Esophagus squamous epithelium (tissue), 5 donors: ENCODE measurements at places on chromosomes 12 and 14. TPM values are rescaled to one million over a fixed set of nuclear protein-coding genes. Genes with fewer than 3 reads are reported as not detected.
A peak's percentile ranks its signal among the peaks of the same experiment; 100 is the strongest.

MIA2 gene
- total RNA-seq = 50.7 TPM

GRCh38 chr14:94045101-94045500 lies 19.0 kb downstream of the OTUB2 start:
- H3K27me3 ChIP-seq = no peaks in the 10 kb centered on the region
- no peak overlapping the region for H3K27ac ChIP-seq
- no peak overlapping the region for H3K4me3 ChIP-seq
- H3K36me3 ChIP-seq = peaks cover 20% of the 10 kb centered on the region
- no peak for DNase-seq
- H3K4me1 ChIP-seq = peaks cover 11% of the 10 kb centered on the region

DNA sequence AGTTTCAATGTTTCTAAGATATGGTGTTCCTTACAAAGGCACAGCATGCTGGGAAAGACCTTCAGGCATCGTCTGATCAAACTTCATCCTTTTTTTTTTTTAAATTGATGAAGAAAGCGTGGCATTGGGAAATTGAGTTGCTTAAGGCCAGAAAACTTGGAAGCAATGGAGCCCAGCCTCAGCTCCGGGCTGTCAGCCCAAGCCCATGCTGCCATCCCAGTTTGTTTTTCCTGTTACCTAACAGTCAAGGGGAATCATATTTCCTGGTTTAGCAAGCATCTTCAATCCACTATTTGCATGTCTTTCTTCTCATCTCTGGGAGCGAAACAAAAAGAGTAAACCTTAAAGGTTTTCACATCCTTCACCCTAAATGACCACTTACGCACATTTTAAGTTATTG lies 200.2 kb downstream of the CHST11 start:
- DNase-seq = no peak
- H3K4me1 ChIP-seq = peaks cover 5% of the 10 kb centered on the region
- H3K4me3 ChIP-seq = no peak overlapping the region
- no peaks in the 10 kb centered on the region for H3K36me3 ChIP-seq
- H3K27ac ChIP-seq = no peak overlapping the region
- no peaks in the 10 kb centered on the region for H3K27me3 ChIP-seq

DNA sequence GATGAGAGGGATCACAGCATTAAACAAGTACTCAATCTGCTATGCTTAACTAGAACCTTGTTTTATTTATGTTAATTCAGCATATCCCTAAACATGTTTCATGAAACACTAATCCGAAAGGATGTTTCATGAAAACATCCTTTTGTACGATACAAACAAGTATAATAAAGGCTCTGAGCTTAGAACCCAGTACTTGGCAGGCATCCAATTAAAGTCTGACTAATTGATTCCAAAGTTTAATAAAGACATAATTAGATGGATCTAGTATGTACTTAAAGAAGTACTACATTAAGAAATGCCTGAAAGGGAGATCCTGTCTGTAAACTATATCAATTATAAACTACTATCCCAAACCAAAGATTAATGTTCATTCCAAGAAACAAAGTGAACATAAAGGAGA lies 51.8 kb downstream of the SCAF11 start:
- no peak for DNase-seq
- peaks cover 6% of the 10 kb centered on the region for H3K4me1 ChIP-seq
- H3K27ac ChIP-seq = no peak overlapping the region
- H3K27me3 ChIP-seq = no peaks in the 10 kb centered on the region
- H3K4me3 ChIP-seq = no peak overlapping the region

GRCh38 chr12:106583242-106584103 lies 669 bp downstream of the RFX4 start:
- peaks cover 34% of the 10 kb centered on the region for H3K4me1 ChIP-seq
- H3K27ac ChIP-seq = no peak overlapping the region
- peak overlapping the region; percentile 57 for H3K4me3 ChIP-seq
- DNase-seq = no peak
- H3K27me3 ChIP-seq = peaks cover 54% of the 10 kb centered on the region
- H3K36me3 ChIP-seq = no peaks in the 10 kb centered on the region

- no peaks in the 10 kb centered on the region for H3K36me3 ChIP-seq
- peak overlapping the region; percentile 73 for H3K27ac ChIP-seq
- H3K4me3 ChIP-seq = peak overlapping the region; percentile 18
- H3K4me1 ChIP-seq = peaks cover 92% of the 10 kb centered on the region
- no peak for DNase-seq
Observed at GRCh38 chr14:105165761-105166485, 2.7 kb downstream of the JAG2 start.

- H3K4me1 ChIP-seq = peaks cover 32% of the 10 kb centered on the region
- H3K36me3 ChIP-seq = no peaks in the 10 kb centered on the region
- no peak within 1 kb of the TSS for H3K27ac ChIP-seq
- H3K27me3 ChIP-seq = peaks cover 20% of the 10 kb centered on the region
- no peak for DNase-seq
Observed at GRCh38 chr12:49295082-49295936, at the start of gene PRPH. TSS of gene PRPH (plus strand) at chr12:49295147. CDS start at chr12:49295201, 54 bp downstream.

TXNDC16 gene
- total RNA-seq = 1.5 TPM

GLS2 gene
- total RNA-seq = 4.9 TPM
